ENCODE measurements at places on chromosomes 16 and 17.

- DNase-seq: no peak
Measured at GRCh38 chr16:87832741-87833502, 36.4 kb downstream of the SLC7A5 start.

DNA sequence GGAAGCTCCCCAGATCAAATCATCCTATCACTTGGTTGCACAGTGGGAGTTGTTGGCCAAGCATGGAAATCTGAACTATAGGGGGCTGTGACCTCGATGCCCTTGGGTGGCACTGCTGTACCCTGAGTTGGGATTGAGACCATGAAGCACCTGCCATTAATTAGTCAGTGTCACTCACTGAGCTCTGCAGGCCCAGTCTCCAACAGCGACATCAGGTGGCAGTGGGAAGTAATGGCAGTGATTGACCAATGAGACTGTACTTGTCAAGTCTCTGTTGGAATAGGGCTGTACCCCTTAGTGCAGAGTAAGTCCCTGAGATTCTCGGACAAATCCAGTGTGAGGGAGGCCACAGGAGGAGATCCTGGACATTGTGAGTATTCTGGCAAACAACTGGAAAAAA is 118.0 kb upstream of the RPL38 start:
- DNase-seq: no peak

- DNase-seq: no peak
Measured at GRCh38 chr16:51049678-51050376, 101.2 kb downstream of the SALL1 start.

DNA sequence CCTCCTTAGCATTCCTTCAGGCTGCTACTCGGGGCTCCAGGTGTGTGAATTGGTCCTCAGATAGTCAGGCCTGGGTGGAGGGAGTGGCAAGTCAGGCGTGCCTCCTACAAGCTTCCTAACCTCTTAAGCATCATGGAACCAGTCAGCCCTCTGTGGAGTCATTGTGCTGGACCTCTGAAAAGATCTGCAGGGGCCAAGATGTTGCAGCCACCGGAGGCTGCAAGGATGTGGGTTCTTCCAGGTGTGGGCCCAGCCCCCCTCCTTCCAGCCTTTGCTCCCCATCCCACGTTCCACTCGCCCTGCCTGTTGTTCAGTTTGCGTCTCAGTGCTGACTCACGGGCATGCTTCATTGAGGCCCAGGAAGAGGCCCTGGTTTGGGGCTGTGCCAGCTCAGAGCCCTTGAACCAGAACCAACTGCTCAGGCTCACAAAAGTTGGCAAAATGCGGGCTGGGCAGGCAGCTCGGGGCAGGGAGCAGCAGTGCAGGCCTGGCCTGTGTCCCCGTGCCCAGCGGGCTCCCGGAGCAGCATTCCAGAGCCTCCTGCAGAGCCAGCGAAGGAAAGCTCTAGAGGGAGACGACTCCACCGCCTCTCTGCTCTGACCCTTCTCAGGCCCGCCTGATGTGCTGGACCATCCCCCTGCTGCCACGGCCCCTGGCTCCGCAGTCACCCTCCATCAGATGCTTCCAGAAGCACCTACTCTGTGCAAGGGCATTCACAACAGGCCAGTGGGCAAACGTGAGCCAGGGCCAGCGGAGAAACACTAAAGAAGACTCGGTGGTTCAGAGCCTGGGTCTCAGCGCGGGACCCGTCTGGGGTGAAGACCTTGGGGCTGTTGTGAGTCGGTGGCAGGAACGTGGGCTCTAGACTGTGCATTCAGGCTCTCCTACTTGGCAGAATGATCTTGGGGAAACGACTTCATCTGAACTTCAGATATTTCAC is 7.5 kb downstream of the LDHD start:
- peak; percentile 96 for DNase-seq

- DNase-seq: no peak
Measured at GRCh38 chr16:73993878-73994277, 302.7 kb upstream of the PSMD7 start.

DNA sequence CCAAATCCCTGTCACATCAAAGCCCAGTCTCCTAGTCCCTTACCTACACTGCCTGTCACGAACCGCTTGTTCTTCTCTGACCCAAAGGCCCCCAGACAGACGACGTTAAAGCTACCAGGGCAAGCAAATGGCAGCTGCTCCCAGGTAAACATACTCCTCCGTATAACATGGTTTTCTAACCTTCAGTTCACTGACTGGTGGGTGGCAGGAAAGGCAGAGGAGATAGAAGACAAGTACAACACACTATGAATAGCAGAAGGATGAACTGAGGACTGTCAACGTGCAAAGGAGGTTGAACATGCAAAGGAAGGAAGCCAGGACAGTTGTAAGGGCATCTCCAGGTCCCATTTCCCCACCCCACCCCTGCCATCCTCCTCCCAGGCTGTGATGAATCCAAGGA is 449.8 kb downstream of the SHISA9 start:
- DNase-seq: no peak

DNA sequence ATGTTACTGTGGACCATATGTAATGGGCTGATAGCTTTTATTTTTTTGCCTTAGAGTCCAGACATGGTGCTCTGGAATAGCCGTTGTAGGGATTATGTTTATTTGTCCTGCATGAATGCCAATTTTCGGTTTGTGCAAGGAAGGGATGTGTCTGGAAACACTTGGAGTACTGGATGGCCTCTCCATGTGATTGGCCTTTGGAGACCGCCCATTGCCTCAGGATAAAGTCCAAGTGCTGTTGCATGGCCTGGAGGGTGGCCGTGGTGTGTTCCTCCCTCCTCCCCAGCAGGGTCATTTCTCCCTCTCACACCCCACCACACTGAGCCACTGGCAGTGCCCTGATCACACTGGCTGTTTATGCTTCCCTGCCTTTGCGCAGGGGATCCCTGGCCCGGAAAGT is 93.9 kb downstream of the MSI2 start:
- DNase-seq: no peak

GRCh38 chr17:11712456-11712855 is 114.2 kb downstream of the DNAH9 start:
- DNase-seq: no peak

- DNase-seq: no peak
Measured at GRCh38 chr16:30656974-30657865, 1.0 kb upstream of the FBRS start.

- DNase-seq: no peak
Measured at GRCh38 chr16:57997528-57998265, 2.8 kb downstream of the ZNF319 start.

GRCh38 chr17:7221278-7222092 is 1.7 kb downstream of the ACADVL start:
- no peak for DNase-seq

DNA sequence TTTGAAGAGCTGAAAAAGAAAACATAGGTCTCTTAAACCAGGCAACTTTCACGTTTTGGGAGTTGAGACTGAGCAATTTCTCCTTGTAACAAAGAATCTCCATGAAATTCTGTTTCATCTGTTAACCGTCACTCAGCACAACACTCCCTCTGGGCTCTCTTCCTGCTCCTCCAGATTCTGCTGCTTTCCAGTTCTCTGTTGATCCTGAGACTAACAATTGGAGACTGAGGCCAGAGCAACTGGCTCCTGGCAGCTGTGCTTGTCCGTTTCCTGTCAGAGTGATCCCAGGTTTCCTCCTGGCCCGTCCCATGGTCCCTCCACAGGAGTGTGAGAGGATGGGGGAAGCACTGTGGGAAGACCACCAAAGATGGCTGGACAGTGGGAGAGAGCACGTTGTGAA is 32.5 kb downstream of the IST1 start:
- no peak for DNase-seq

DNA sequence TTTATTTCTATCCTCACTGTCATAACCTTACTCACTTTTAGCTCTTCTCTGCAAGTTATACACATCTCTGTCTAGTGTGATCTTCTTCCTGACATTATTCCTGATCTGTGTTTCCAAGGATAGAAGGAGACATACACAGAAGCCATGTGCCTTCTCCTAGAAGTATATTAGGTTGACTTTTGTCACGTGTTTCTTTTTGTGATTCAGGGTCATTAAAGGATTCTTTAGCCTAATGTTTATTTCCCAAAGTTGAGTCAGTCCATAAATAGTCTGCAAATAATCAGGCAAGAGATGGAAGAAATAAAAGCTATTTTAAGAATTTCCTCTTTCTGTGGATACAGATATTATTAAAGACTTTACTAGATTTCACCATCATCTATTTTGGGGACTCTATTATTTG is 214.1 kb upstream of the GOT2 start:
- no peak for DNase-seq

- no peak for DNase-seq
Measured at GRCh38 chr16:80081846-80082245, 458.9 kb upstream of the DYNLRB2 start.

- DNase-seq: no peak
Measured at GRCh38 chr16:23629516-23629915, 11.6 kb downstream of the PALB2 start.

DNA sequence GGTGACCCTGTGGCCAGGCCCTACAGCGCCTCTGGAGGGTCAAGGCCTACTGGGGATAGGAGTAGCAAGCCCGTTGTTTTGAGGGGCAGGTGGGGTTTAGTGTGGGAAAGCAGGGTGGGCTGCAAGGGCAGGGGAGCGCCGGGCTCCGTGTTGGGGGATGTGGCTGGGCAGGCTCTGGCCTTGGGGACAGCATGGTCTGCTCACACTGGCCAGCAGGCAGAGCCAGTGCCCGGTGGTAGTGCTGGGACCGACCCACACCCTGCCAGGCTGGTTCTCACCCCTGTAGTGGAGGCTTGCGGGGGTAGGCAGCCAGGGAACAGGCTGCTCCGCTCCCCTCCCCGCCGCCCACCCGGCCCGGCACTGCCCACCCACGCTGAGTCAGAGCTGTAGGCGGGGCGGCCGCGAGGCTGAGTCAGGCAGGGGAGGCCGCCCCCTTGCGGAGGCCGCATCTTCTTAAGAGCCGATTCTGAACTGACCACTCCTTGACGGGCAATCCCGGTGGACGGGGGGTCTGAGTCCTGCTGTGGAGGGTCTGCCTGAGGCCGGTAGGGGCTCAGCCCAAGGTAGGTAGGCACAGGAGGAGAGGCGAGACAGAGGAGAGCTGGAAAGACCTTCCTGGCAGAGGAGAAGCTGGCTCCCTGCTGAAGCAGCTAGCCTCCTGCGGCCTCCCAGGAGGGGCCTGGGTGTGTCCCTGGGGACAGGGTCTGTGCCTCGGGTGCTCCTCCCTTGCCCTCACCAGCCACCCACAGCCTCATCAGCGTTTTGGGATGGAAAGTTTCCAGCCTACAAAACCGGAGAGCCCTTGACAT is 62.4 kb downstream of the BAIAP2 start:
- no peak for DNase-seq

DNA sequence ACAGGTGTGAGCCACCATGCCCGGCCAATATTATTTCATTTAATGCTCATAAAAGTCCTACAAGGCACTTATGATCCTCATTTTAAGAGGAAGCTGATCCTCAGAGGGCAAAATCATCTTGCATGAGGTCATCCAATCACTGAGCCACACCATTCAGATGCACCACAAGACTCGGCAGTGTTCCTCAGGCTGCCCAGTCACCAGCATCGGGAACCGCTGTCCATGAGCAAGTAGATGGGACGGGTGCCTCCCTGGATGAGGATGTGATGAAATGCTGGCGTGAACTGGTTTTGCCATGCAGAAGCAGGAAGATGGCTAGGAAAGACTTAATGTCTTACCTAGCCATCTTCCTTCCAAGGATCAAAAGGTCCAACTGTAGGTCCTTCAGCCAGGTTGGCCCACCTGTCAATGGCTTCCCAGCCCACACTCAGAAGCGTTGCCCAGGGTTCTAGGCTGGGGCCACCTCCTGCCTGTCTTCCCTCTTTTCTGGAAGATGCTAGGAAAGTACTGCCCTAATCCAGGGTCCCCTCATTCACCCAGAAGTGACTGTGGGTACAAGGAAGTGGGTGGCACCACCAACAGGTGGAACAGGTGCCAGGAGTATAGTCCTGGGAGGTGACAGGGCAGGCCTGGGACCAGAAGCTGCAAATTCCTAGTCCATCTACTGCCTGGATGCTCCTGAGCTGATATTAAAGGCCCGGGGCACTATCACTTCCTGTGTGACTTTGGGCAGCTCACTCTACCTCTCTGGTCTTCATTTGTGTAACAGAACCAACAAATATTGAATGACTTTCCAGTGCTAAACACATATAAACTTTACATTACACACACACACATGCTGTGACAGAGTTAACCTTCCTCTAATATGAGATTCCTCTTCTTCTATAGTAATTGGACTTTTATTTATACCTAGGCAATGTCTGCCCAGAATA is 32.2 kb upstream of the CRYBA1 start:
- DNase-seq: no peak

DNA sequence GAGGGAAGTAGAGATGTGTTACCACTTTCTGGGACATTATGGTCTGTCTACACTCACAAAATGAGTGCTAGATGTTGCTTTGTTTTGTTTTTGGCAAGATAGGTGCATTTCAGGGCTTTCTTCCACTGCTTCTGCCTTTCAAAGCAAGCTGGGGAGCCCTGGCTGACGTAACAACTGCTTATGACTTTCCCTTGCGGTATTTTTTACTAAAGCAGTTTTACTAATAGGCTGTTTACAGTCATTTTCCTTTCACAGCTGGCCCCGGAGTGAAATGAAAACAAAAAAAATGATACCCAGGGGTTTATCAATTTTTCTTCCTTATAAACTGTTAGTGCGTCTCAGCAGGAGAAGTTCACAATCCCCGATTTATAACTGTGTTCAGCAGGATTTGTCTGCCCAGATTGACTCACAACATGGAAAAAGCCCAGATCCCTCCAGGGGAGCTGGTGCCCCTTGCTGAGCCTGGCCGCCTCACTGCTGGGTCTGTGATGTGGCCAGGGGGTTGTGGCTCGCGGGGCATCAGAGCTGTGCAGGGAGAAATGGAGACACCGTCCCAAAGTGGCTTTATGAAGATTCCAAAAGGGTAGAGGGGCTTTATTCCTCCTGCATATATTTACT is 184.4 kb upstream of the HS3ST3A1 start:
- no peak for DNase-seq

DNA sequence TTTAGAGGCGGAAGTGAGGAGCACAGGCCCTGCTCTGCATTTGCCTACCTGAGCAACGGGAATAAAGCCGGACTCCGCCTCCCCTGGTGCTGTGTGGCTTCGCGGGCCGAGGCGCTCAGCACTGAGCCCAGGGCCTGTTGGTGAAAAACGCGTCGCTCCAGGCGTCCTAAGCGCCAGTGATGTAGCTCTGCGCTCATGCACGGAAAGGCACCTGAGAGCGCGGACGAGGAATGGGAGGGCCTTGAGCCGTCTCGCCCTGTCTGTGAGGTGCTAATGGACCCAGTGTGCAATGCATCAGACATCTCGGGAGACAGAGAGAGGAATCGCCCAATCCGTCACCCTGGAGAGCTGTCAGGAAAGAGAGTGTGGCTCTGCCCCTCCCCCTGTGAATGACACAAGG is 17.2 kb upstream of the ATP2A3 start:
- no peak for DNase-seq

Data from keratinocyte (primary cell).